ENCODE measurements at places on chromosomes 13 and 19.

DNA sequence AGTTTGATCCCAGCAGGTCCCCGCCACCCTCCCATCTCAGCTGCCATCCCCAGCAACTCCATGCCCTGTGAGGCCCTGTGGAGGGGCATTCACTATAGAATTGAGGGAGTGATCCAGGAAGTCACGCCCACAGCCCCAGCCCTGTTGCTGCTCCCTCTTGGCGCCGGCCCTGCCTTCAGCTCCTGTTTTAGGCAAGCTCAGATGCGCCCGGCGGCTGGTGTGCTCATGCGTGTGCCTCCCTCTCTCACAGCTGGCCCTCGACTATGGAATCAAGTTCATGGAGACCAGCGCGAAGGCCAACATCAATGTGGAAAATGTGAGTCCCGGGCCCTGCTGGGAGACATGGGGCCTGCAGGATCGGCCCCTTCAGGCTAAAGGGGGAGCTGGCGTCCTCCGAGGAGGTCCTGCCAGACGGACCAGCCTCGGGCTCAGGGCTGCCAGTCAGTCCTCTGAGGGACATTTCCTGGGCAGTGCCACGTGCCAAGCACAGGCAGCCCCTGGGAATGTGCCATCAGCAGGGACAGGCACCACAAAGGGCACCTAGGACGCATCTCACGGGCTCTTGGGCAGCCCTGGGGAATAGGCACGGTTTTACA, 15.6 kb upstream of the HSH2D start:
- DNase-seq, result no peak

DNA sequence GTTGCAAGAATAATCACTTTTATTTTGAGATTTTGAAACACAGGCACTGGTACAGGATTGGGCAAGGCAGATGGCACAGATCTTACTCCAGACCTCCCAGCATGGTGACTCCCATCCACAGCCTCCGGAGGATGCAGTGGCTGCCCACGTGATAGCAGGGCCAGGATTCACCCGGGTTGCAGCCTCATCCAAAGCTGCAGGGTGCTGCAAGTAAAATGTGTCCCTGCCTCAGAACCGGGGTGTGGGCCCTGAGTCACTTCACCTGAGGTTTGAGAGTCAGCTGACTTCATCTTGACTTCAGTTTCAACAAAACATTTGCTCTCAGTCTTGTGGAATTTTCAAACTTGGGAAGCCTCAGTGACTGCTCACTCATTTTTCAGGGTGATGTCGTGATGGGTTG, 201.9 kb downstream of the FGF9 start:
- DNase-seq, result no peak

GRCh38 chr13:75870397-75870903, 234.3 kb downstream of the LMO7 start:
- DNase-seq, result no peak

GRCh38 chr19:782878-783668, 14.2 kb upstream of the PTBP1 start:
- no peak for DNase-seq

DNA sequence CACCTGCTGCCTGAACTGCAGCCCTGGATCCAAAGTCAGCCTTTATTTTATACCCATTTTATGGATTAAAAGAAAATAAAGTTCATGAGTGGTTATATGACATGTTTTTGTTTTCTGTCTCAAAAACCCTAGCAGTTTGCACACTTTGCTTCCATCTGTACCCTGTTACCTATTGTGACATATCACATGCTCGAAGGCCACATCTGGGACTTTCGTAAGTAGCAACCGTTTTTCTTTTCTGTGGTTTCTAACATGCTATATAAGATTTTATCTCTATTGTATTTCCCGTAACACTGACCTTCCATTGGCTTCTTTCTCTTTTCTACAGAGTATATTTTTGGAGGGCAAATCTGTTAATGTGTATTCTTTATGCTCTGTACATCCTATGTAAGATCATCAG, 1007.2 kb downstream of the PCDH9 start:
- DNase-seq, result no peak

GRCh38 chr19:27974082-27974513, 1238.9 kb downstream of the UQCRFS1 start:
- DNase-seq, result peak; percentile 47

DNA sequence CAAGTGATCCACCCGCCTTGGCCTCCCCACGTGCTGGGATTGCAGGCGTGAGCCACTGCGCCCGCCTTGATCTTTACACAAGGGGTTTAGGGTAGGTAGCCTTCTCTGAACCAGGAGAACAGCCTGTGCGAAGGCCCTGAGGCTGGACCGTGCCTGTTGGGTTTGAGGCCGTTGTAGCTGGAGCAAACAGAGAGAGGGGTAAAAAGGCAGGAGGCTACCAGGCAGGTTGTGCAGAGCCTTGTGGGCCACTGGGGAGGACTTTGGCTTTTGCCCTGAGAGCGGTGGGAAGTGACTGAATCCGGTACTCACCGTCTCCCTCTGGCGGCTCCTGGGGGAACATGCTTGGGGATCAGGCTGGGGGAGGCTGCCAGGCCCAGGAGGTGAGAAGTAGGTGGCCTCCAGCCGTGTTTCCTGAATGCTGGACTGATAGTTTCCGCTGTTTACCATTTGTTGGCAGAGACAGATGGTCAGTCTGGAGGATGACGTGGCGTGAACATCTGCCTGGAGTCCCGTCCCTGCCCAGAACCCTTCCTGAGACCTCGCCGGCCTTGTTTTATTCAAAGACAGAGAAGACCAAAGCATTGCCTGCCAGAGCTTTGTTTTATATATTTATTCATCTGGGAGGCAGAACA, 24.6 kb downstream of the SPC24 start:
- DNase-seq, result peak; percentile 56

DNA sequence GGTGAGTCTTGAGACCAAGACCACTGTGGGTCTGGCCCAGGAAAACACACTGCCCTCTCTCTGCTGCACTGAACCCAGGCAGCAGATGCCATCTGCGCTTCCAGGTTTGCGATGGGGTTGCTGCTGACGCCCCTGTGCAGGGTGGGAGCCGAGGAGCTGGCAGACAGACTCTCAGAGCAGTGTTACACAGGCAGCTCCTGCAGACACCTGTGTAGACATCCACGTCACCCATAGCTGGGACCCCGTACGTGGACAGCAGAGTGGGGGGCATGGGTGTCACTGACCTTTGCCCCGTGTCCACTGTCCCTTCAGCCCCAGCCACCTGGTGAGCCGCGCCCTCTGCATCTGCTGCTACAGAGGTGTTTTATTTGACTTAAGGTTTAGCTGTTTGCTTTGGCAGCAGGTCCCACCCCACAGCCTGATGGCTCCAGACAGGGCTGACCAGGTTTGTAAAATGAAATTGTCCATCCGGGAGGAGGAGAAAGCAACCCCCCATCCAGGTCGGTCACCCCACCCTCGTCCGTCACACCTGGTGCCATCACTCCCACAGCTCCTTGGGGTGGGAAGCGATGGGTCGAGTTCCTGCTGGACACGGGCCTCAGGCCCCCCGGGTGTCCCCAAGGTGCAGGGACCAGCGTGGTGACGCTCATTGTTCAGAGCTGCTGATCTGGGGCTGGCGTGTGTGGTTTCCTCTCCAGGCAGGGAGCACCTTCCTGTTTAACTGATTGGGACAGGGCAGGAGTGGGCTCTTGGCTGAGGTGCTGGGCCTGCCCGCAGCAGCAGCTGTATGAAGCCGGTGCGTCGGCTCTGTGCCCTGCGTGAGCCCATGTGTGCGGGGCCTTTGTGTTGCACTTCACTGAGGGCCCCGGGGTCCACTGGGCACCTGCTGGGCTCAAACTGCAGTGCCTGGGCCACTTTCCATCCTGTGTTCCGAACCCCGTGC, 28.4 kb downstream of the MCF2L start:
- no peak for DNase-seq

GRCh38 chr13:81025091-81025490, 684.2 kb upstream of the SPRY2 start:
- no peak for DNase-seq

DNA sequence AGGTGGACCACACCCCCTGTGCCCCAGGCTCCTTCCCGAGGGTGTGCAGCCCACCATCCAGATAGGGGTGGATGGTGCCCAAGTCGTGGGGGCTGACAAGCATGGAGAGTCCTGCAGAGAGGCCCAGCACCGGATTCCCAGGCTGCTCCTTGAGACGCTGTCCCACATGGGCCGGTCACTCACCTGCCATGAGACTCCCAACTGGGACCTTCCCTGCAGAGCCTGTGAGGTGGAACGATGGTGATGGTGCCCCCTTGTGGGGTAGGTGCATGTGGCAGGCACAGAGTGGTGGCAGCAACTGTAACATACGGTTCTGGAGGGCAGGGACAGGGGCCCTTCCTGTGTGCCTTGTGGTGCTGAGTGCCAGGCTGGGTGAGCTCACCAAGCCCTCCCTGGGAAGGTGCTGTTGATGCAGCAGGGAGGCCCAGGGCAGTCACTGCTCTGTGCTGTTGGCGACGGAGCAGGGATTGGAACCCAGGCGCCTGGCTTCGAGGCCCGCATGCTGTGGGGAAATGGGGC, 33.1 kb downstream of the PPP1R37 start:
- DNase-seq, result peak; percentile 53

- no peak for DNase-seq
Observed at GRCh38 chr13:25109341-25109740, 13.4 kb downstream of the PABPC3 start.
